ENCODE measurements at places on chromosomes 7 and 10. TPM values are rescaled to one million over a fixed set of nuclear protein-coding genes. Genes with fewer than 3 reads are reported as not detected.

NSUN6 gene
- total RNA-seq: 7.1 TPM

CCDC186 gene
- 4.0 TPM for total RNA-seq

RNF133 gene
- total RNA-seq: not detected

TIAL1 gene
- 48.6 TPM for total RNA-seq

CHST3 gene
- total RNA-seq: 15.2 TPM

C7orf57 gene
- total RNA-seq: not detected

FLNC gene
- 208 TPM for total RNA-seq

MOGAT3 gene
- total RNA-seq: not detected

NEUROD6 gene
- total RNA-seq: not detected

TSPAN12 gene
- 0.17 TPM for total RNA-seq

EBF3 gene
- total RNA-seq: 1.5 TPM

MINPP1 gene
- 27.7 TPM for total RNA-seq

CACNB2 gene
- 2.2 TPM for total RNA-seq

HPSE2 gene
- not detected for total RNA-seq

PLEKHS1 gene
- not detected for total RNA-seq

PTF1A gene
- not detected for total RNA-seq

SRRM3 gene
- 1.3 TPM for total RNA-seq

CYP3A4 gene
- total RNA-seq: not detected

SPDYE5 gene
- not detected for total RNA-seq

SUFU gene
- total RNA-seq: 5.4 TPM

MEOX2 gene
- total RNA-seq: 1.5 TPM

Data from bronchus fibroblast of lung (primary cell).